ENCODE measurements at places on chromosomes 16 and 17.

GRCh38 chr17:68600067-68600930 lies 868 bp downstream of the FAM20A start:
- DNase-seq: no peak

DNA sequence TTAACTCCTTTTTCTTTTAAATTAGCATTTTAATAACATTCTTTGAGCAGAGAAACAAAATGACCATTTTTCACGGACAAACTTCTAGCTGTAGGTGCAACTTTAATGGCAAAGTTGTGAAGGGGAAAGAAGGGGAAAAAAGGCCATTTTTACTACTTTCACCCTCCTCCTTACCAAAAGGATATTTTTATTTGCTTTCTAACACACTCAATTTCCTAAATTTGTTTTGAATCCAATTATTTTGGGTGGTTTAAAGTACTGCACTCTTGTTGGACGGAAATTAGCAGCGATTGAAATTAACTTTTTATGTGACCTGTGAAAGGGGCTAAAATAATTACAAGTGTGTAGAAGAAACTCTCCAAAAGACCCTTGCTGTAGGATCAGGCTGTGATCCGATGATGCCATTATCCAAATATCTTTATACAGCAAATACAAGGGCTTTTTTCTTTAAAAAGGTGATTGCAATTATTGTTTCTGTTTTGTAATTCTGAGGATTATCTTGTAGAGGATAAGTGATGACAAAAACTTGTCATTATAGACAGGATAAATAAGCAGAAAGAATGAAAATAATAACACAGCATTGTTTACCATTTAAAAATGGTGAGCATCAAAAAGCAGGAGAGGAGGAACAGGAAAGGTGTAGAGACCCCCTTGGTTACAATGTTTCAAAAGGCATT lies 42.4 kb downstream of the SNX11 start:
- no peak for DNase-seq

GRCh38 chr17:75048249-75048878 lies 1.3 kb downstream of the KCTD2 start:
- DNase-seq: peak; percentile 23

DNA sequence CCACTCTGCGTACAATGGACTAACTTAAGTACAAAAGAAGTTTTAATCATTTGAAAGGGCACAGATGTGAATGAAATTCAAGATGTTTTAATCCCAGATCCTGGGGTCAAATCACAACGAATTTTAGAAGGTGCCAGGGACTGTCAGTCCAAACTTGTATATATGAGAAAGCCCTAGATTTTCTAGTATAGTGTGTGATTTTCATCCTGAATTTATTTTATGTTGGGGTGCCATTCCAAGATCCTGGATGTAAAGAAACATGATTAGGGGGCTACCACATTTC lies 64.3 kb downstream of the TUBD1 start:
- DNase-seq: no peak

- DNase-seq: no peak
These were observed 1183.6 kb downstream of the CDH8 start for GRCh38 chr16:60852635-60853034.

DNA sequence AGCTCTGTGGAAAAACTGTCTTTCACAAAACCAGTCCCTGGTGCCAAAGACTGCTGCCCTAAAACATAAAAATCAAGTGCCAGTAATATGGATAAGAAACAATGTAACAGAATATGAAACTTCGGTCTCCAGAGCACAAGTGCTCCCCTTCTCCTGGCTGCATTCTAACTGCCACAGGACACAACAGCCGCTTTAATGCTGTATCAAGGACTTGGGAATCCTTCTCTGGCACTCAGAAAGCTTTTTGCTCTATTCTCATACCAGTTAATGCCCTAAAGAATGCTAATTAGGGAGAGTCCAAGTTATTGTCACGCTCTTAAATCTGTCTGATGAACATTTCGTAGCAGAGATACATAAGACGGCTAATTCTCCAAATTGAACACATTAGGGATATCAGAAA lies 90.9 kb downstream of the PARN start:
- DNase-seq: no peak

GRCh38 chr17:7915611-7916384 lies at the start of gene RNF227:
Gene RNF227, minus strand, starts transcription at chr17:7916289. Its CDS starts 94 bp downstream, at chr17:7916195.
- DNase-seq: peak; percentile 83

DNA sequence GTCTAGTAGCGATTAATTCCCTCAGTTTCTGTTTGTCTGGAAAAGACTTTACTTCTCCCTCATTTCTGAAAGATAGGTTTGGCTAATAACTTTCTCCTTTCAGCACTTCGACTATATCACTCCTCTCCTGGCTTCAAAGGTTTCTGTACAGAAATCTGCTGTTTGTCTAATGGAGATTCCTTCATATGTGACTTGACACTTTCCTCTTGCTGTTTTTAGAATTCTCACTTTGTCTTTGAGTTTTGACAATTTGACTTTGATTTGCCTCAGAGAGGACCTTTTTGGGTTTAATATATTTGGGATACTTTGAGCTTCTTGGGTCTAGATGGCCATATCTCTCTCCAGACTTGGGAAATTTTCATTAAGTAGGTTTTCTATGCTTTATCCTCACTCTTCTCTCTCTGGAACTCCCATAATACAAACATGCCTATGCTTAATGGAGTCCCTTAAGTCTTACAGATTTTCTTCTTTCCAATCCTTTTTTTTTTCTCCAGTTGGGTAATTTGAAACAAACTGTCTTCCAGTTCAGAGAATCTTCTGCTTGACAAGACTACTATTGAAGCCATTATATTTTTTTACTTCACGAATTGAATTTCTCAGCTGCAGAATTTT lies 7.8 kb upstream of the PRSS21 start:
- no peak for DNase-seq

DNA sequence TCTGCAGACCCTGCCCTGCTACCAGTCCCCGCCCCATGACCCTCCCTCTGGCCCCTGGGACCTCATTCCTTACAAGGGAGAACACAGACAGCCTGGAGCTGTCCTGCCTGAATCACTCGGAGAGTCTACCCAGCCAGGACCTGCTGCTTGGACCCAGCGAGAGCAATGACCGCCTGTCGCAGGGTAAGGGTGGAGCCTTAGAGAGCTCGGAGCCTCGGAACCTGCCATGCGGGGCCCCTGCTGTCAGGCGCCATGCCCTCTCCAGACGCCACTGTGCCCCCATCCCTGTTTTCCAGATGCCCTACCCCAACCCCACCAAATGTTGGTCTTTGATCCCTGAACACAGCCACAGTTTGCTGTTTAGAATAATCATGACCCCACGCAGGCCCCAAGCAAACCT lies 5.6 kb downstream of the SH2B1 start:
- no peak for DNase-seq

- no peak for DNase-seq
These were observed 146.5 kb upstream of the CDH11 start for GRCh38 chr16:65268331-65268730.

DNA sequence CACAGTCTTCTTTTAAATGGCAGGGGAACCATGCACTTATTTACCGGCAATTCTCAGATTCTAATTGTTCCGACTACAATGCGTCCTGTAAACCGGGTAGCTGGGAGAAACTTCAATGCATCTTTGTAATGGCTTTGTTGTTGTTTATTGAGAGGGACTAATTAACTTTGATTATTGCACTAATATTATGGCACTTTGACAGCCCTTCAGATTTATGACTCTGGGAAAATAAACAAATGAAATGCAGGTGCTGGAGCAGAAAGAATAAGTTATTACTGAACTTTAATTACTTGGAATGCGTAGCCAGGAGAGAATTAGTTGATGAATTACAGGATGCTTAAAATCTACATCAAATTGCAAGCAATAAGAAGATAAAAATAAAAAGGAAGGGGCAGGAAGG lies 77.0 kb downstream of the WWOX start:
- no peak for DNase-seq

- no peak for DNase-seq
These were observed 42.0 kb upstream of the SLC6A2 start for GRCh38 chr16:55613613-55614335.

GRCh38 chr16:85144026-85144915 lies 32.0 kb upstream of the CIBAR2 start:
- DNase-seq: no peak

GRCh38 chr17:3927628-3928340 lies 11.5 kb upstream of the P2RX1 start:
- DNase-seq: no peak
